ENCODE measurements at places on chromosomes 6 and 20.

GRCh38 chr20:35232575-35232974 is 6.1 kb downstream of the MMP24 start:
- no peak for DNase-seq

DNA sequence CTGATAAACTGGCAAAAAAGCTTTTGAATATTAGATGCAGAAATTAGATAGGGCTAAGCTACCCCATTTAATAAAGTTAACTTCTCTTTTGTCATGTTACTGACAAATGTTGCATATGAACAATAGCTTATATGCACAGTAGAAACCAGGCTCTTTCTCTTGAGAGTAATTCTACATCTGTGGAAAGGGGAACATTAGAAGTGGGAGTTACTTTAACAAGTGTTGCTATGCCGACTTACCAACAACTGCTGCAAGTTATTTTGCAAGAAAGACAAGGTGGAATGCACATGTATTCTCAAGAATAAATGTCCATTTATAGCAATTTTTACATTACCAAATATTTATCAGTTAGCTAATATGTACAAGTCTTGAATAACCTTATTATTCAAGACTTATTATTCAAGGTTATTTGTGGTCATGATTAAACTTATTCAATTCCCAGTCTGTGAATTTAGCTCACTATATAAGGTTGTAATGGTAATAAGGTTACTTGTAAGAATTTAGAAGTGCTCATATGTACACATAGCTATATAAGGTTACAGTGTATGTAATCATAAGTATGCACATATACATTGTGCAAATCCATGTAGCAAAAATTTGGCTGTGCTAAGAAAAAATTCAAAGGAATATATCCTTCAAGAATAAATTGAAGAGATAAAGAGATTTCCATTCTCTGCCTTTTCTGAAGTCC is 38.3 kb downstream of the ADGRG6 start:
- DNase-seq: no peak

GRCh38 chr6:2663123-2663522 is 87.6 kb downstream of the MYLK4 start:
- DNase-seq: no peak

DNA sequence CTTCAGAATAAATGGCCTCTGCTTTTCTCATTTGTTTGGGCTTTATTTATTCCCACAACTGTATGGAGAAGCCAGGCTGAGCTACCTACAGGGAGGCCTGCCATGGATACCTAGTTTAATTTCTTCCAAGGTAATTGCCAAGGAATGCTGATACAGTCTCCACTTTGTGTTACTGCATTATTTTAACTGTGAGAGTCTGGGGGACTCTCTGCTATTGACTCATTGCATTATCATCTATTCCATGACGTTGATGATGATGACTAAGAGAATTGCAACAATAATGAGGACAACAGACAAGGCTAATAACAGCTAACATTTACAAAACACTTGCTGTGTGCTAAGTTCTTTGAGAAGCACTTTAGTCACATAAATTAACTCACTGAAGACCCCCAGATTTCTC is 88.3 kb upstream of the COL21A1 start:
- no peak for DNase-seq

GRCh38 chr6:150149146-150149545 is 6.3 kb downstream of the PPP1R14C start:
- DNase-seq: peak; percentile 2

- DNase-seq: no peak
These were observed 50.3 kb upstream of the CDKAL1 start for GRCh38 chr6:20483887-20484497.

GRCh38 chr6:90126181-90126580 is 170.5 kb downstream of the BACH2 start:
- no peak for DNase-seq

- DNase-seq: no peak
These were observed 20.9 kb upstream of the TCP11 start for GRCh38 chr6:35161776-35162607.

DNA sequence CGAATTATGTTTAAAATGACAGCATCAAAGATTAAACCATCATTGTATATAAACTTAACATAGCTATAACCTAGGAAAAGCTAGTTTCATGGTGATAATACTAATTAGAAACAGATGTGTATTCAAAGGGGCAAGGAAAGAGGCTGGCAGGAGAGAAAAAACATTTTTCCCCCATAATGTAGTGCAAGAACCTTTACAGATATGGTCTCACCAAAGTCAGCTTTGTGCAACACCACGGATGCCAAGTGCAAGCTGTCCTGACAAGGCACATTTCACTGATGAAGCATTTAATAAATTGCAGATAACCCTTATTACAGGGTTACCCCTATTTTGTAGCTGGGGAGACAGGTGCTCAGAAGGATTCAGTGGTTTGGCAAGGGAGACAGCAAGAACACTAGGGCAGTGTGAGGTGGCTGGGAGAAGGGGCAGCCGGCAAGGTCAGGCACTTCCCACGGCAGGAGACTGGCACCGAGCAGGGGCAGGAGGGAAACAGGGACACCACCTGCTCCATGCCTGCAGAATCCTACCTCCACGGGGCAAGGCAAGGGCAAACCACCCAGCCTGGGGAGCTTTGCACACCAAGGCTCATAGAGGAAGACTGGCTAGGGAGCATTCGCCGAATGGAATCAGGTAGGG is 6.5 kb downstream of the RPS6KA2 start:
- no peak for DNase-seq

DNA sequence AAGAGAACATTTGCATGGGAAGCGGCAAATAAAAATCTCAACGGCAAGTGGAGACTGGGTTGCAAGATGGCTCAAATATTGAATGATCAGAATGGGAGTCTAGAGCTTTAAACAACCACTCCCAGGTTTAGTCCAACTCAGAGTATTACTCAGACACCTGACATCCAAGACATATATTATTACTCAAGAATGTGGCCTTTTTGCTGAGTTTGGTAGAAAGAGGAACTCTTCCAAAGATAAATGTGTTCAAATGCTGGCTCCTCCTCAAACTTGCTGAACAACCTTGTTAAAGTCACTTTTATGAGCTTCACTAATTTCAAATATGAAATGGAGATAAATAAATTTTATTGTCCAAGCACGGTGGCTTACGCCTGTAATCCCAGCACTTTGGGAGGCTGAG is 77.8 kb downstream of the ESR1 start:
- no peak for DNase-seq

All from activated CD8-positive, alpha-beta memory T cell treated with anti-CD3 and anti-CD28 coated beads, Interleukin-2, amount 50 U/mL, for 48 hours (primary cell).